Forelimb muscle (tissue), 1 donor: ENCODE measurements at places on chromosomes 5 and 9. TPM values are rescaled to one million over a fixed set of nuclear protein-coding genes. Genes with fewer than 3 reads are reported as not detected.

The TMC1 gene
- polyA plus RNA-seq = 0.59 TPM

- no peak for DNase-seq
These were observed 5.8 kb upstream of the ST6GALNAC6 start for GRCh38 chr9:127905004-127905728.

- DNase-seq = no peak
These were observed 33.5 kb downstream of the PRKACG start for GRCh38 chr9:68980341-68980914.

The TAS2R1 gene
- 0.32 TPM for polyA plus RNA-seq

GRCh38 chr9:115980502-115980901 is 173.1 kb upstream of the PAPPA start:
- no peak for DNase-seq

GRCh38 chr9:85522459-85523092 is 219.2 kb downstream of the AGTPBP1 start:
- DNase-seq = peak; percentile 36

The SPAAR gene
- polyA plus RNA-seq = 2.2 TPM

The CAPSL gene
- polyA plus RNA-seq = not detected

DNA sequence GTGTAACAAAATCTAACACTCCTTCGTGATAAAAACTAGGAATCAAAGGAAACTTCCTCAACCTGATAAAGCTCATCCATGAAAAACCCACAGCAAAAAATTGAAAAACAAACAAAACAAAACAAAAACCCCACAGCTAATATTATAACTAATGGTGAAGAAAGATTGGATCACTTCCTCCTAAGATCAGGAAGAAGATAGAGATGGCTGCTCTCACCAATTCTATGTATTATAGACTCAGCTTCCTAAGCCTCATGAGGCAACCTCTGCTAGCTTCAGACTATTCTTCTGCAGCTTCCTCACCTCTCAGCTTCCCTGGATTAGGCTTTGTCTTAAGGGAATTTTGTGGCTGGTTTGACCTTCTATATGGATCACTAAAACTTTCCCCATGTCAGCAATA is 40.1 kb downstream of the PHAX start:
- DNase-seq = no peak

DNA sequence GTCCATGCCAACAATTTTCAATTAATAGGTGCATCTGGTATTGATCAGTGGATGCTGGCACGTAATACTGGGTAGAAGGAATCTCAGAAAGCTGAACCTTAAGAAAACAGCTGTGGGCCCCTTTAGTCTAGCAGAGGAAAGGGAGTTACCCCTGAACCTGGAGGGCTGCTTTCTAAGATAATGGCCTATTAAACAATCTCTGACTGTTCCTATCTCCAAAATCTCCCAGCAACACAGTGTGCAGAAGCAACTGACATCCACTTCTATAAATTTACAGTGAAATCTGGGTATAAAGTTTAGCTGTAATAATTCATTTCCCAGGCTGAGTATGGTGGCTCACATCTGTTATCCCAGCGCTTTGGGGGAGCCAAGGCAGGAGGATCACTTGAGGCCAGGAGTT is 198.8 kb downstream of the MAPKAP1 start:
- DNase-seq = no peak

GRCh38 chr5:135859641-135860040 is 25.2 kb downstream of the SLC25A48 start:
- no peak for DNase-seq

- DNase-seq = no peak
These were observed 266.7 kb upstream of the SMARCA2 start for GRCh38 chr9:1748407-1748806.

The GLDC gene
- polyA plus RNA-seq = 0.81 TPM

DNA sequence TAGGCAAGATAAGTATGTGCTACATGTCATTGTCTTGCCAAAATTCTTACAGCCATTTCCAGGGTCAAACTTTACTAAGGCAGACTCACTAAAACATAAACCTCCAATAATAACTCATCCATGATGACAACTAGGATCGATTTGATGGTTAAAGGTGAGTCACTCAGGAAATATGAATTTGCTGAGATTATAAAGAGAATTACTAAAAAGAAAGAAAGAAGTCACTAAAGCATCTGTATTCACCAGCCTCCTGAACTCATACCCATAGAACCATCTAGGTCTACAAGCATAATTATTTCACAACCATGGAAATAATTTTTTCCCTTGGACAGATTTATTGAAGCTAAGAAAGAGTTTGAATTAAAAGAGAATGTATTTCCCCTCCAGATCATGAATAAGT is 258.6 kb downstream of the TLE1 start:
- no peak for DNase-seq

GRCh38 chr9:116499986-116500871 is 186.9 kb upstream of the TRIM32 start:
- DNase-seq = no peak

DNA sequence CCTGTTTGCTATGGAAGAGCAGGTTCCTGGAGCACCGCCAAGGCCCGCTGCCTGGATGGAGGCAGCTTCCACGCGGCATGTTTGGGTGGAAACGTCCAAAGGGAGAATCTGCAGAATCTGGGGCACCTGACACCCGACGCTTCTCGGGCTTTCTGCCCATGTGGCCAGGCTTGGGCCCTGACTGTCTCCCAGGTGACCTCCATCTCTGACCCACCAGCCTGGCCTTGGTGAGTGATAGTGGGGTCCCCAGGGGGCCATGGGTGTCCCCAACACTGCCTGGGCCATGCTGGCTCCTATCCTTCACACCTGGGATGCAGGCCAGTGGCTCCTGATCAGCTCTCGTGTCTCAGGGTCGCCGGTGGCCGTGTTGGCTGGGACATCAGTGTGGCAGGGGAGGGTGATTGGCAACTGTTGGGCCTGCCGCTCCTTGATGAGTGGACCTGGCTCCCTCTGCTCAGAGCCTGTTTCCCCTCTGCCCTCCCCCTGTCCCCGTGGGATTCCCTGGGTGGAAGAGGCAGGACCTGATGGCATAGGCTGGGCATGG is 34.0 kb downstream of the GLT6D1 start:
- no peak for DNase-seq

The CCDC171 gene
- 2.1 TPM for polyA plus RNA-seq

GRCh38 chr9:109627042-109627441 is 128.9 kb upstream of the PTPN3 start:
- no peak for DNase-seq

DNA sequence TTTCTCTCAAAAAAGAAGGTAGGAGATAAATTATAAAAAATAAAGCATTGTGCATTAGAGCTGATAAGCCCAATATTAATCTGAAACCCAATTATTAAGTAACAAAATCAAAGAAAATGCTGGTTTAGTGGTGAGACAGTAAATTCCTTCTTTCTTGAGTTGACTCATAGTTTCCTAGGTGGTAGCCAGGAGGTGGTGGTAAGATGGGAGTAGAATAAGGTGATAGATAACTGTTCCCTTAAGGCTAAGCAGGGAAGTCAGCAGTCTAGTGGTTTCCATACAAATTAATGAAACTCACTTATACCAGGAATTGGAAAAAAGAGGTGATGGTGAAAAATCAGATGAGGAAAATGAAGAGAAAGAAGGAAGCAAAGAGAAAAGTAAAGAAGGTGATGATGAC is 23.2 kb downstream of the LYSMD3 start:
- DNase-seq = no peak
